ENCODE measurements at places on chromosomes 12 and 14. TPM values are rescaled to one million over a fixed set of nuclear protein-coding genes. Genes with fewer than 3 reads are reported as not detected.

GRCh38 chr14:98700748-98701147 lies 571.2 kb downstream of the BCL11B start:
- DNase-seq, result no peak

DNA sequence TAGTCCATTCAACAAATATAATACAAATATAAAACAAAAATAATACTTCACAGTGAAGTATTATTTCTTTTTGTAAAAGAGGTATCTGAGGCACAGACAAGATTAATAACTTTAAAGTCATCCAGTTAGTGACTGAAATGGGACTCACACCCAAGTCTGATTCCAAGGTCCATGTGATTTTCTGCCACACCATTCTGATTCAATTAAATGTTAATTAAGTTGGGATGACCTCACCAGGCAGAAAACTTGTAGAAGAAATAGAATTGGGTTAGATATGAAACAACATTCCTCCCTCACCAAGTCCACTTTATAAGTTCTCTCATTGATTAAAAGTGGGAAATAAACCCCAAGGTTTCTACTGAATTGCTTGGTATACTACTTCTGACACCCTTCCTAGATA lies 34.4 kb downstream of the DIO2 start:
- no peak for DNase-seq

- DNase-seq, result no peak
Measured at GRCh38 chr14:92886337-92886736, 36.6 kb upstream of the CHGA start.

Gene SRRM4
- not detected for total RNA-seq

DNA sequence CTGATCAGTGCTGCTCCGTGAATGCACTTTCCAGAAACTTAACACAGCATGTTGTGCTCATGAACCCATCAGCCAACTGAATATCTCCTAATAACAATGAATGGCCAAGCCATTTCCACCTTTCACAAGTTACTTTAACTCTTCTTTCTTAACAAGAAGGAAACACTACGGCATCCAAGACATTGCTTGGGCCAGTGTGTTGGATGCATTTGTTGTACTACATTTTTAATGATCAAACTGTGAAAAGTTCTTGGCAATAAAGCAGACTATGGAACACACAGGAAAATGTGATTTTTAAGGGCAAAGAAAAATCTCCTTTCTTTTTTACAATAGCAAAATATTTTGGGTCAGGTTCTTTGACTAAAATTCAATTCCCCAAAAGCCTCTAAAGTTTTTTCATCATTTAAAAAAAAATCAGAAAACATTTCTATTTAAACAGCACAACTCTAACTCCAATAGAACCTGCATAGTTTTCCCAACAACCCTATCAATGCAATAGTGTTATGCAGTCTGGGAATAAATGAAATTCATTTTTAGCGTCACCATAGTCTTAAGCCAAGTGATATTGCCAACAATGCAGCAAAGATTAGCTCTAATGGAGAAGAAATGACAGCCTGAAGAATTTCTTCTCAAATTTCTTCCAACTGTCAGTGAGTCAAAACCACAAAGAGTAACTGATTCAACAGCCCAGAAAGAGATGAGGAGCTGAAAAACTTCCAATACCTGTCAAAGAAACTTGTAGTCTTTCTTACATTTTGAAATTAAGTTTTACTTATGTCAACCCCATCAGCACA lies 50.7 kb upstream of the PTPRR start:
- no peak for DNase-seq

DNA sequence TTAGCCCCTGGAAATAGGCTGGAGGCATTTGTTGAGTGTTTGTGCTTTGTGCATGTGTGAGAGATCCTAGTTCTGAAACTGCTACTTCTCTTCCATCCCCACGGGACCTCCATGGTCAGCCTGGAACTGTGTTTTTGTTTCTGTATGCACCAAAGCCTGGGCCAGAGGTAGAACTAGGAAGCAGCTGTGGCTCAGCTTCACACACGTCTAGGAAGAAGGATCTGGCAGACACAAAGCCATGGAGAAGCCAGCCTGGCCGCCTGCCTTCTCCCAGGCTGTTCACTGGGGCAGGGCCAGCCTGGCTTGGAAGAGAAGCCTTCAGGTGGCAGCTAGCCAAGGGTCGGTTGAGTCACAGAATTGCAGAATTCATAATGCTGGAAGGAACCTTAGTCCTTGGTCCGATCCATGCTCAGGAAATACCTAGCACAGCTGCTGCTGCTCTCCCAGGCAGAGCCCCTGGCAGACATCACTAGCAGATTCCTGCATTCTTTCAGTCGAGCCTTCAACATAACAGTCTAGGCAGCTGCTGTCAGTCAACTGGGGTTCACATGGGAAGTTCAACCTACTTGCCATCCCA lies 27.0 kb downstream of the RIN3 start:
- DNase-seq, result peak; percentile 100

- no peak for DNase-seq
Measured at GRCh38 chr14:67529947-67530935, 2.8 kb upstream of the PLEKHH1 start.

GRCh38 chr12:44763021-44763420 lies 113.1 kb downstream of the NELL2 start:
- DNase-seq, result no peak

Gene KLRD1
- total RNA-seq, result under 0.01 TPM

Gene SDSL
- 6.3 TPM for total RNA-seq

DNA sequence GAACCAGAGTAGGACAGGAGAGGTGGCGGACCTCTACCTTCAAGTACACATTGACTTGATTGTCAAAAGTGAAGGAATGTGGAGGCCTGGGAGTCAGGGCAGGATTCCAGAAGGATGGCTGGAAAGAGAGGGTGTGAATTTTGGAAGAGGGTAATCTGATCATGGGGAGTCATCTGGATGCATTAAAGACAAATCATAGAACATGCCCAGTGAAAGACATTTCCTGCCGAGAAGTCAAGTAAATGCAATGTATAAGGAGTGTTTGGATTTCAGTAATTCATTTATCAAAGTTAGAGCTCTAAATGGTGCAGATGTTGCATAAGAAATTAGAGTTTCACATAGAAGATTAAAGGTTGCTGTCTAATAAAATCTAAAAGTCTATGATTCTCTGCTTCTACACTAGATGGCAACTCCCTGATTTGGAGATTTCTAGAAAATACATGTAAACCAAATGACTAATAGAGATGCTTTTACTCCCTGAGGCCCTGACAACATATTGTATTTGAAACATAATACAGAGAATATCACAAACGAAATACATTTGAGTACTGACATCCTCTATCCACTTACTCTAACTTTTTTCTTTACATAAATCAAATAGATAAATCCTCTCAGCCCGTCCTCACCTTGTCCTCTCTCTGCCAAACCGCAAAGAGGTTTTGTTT lies 91.3 kb downstream of the KCNA5 start:
- DNase-seq, result no peak
